ENCODE measurements at places on chromosomes 5 and 9.
A peak's percentile ranks its signal among the peaks of the same experiment; 100 is the strongest.

GRCh38 chr9:120854596-120855327 is 12.0 kb upstream of the PSMD5 start:
- no peak for DNase-seq

- no peak for DNase-seq
These were observed 185.0 kb downstream of the DIRAS2 start for GRCh38 chr9:90457386-90458190.

DNA sequence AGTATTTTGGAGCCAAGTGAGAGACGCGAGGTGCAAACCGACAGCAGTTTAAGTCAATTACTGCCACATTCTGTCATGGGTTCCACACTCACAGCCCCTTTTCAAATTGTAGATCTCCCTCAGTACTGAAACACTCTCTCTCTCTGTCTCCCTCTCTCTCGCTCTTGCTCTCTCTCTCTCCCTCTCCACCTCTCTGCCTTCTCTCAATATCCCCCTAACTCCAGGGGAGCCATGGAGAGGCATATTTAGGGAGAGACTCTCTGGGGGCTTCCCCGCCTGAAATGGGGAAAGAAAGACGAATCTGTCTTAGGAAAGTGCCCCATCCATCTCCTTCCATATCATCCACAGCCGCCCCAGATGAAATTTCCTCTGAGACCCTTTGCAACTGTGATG is 1.6 kb downstream of the BRINP1 start:
- no peak for DNase-seq

DNA sequence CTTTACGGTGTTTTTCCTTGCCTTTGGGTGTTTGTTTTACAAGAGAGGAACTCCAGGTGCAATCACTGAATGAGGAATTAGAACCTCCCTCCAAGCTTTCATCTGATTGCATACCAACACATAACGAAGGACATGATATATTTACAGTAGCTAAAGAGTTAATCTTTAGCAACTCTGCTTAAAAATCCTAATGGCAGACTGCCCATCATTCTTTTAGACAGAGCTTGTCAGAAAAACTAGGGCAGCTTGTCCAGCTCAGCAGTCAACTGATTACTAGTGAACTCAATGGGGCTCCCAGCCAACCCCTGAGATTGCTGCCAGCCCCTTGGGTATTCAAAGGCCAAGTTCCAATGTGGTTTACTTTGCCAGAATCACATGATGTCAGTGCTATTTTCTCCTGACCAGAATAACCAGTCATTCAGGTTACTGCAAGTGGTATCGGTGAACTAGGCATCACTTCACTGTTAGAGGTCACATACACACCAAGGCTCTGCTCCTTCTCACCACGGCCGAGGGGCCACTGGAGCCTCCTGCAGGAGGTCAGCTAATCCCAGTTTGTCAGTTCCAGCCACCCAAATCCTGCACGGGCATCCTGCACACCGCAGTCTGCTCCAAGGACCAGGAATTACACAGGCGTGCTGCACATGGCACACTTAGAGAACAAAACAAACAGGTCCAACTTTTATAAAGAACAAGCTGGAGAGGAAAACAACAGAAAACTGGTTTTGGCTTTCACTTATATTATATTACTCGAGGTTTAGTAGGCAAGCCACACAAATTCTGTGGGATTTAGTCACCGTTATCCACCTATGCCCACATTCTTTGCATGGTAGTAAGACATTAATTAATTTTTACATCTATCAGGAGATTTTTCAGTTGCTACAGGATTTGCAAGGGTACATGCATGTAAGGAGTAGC is 62.5 kb downstream of the NFIB start:
- peak; percentile 97 for DNase-seq

DNA sequence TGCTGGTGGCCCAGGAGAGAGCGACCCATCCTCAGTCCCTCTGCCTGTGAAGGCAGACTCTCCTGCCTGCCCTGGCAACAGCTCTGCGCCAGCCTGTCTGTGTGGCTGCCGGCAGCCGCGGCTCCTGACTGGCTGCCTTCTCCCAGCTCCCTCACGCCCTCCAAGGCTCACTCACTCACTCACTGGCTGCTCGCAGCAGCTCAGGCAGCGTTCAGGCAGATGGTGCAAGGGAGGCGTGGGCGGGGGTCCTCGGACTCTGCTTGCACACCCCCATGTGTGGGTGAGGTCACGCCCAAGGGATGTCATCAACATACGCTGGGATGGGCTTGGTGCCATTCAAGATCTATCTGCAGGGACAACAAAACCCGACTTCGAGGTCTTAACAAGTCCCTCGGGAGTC is 66.7 kb downstream of the DAB2IP start:
- DNase-seq: peak; percentile 52

DNA sequence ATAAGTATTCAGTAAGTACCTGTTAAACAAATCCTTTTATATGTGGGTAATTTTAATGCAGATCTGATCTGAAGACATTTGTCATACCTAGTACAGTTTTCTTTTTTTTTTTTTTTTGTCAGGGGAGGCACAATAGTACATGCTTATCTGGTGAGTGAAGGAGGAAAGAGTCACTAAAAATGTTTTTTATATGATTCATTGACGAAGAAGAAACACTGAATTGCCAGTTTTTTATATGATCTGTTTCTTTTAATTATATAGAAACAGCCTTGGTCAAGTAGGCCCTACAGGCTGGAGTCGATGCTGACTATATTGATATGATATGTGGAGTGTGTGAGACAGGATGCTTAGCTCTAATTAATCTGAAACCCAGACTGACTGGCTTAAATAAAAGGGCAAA is 315.2 kb downstream of the PSAT1 start:
- peak; percentile 47 for DNase-seq

DNA sequence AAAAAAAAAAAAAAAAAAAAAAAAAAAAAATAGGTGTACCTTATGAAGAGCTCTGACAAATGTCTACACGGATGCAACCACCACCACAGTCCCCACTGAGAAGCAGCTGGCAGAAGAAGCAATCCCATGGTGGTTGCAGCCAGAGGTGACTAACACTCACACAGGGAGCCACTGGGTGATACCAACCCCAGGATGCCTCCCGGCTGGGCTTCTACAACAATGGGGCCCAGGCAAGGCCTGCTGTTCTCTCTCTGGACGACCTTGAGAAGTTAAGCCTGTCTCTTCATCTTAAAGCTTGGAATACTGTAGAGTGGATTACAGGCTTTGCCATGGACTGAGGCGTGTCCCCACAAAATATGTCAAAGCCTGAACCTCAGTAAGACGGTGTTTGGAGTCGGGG is 104.1 kb downstream of the ROR2 start:
- DNase-seq: no peak

DNA sequence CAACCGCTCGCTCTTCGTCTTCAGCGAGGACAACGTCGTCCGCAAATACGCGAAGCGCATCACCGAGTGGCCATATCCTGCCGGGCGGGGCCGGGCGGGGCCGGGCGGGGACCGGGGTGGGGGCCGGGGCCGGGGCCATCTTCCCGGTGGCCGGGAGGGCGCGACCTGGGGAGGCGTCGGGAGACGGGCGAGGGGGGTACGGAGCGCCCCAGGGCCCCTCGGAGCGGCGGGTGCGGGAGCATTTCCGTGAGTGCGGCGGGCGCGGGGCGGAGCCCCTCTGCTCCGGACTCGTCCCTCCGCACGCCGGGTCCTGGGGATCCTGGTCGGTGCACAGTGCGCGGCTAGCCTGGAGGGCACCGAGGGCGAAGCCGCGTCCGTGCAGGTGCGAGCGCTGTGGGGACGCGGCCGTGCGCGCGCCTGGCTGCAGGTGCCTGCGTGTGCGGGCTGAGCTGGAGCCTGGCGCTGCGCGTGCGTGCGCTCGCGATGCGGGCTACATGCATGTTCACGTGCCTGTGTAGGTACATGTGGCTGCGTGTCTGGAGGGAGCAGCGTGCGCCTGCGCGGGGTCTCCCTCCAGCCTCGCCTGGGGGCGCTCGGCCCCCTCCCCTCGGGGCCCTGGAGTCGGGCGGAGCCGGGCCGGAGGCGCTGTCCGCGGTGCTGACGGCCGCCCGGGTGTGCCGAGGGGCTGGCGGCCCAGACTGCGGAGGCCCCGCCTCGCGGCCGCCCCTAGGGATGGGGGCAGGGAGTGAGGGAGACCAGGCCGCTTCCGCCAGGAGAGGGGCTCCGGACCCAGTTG is 762 bp downstream of the CACNA1B start:
- no peak for DNase-seq

DNA sequence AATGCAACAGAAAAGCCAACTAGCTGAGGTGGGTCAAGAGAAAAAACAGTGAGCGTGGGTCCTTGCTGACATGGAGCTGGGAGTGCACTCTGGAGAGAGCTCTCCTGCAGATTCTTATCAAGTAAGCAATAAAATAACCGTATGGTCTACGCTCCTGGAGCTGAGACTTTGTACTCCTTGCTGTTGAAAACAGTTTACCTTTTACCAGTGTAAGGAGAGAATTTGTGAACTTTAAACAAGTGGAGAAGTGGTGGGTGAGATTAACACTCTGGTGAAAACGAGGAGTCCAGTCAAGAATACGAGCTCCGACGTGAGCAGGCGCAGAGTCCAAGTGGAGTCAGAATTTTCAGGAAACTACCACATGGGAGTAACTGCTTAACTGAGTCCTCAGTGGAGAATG is 156.1 kb upstream of the ERCC6L2 start:
- DNase-seq: no peak

DNA sequence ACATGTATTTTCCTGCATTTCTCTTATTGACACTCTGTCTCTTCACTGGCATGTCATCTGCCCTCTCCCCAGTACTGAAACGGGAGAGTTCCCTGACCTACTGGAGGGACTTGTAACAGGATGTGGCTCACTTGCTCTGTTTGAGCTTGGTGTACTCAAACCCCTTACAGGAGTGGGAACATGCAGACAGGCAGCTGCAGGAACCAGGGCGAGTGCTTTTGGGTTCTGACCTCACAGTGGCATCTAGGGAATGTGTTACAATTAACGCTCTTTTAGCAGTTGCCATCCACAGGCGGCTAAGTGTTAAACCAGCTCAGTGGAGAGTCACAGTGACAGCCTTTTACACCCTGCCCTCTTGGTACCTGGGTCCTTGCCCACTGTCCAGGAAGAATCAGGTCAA is 300.3 kb upstream of the GRAMD2B start:
- peak; percentile 83 for DNase-seq

GRCh38 chr9:127980060-127980705 is 606 bp downstream of the EEIG1 start:
- DNase-seq: no peak

GRCh38 chr9:22169727-22170503 is 160.8 kb upstream of the CDKN2B start:
- DNase-seq: peak; percentile 50

GRCh38 chr5:110572729-110573128 is 153.7 kb downstream of the TMEM232 start:
- no peak for DNase-seq

DNA sequence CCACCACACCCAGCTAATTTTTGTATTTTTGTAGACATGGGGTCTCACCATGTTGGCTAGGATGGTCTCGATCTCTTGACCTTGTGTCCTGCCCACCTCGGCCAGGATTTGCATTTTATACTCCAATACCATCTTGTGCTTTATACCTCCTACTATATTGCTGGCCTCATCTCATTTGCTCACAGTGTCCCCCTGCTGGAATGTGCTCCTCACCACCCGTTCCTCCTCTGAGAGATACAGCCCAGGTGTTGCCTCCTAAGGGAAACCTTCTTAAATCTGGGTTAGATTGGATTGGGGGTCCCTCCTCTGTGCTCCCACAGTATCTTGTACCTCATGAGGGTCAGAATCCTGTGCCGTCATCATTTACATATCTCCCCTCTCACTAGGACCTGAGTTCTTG is 131.7 kb downstream of the PAPPA start:
- DNase-seq: no peak

DNA sequence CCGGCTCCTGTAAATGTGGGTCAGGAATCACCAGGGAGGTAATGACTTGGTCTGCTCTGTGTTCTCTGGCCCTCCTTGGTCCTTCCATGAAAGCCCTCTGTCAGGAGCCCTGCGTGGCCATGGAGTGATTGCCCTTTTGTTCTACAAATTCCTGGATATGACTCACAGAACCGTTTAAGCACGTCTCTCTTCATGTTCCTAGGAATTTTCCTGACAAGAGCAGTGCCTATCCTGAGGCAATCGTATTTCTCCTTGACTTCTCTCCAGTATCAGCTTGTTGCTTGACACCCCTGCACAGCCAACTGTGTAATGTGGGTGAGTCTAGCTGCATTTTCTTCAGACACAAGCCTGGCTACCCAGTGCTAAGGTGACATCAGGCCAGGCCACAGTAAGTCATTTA is 274.3 kb upstream of the ZNF462 start:
- DNase-seq: peak; percentile 97

DNA sequence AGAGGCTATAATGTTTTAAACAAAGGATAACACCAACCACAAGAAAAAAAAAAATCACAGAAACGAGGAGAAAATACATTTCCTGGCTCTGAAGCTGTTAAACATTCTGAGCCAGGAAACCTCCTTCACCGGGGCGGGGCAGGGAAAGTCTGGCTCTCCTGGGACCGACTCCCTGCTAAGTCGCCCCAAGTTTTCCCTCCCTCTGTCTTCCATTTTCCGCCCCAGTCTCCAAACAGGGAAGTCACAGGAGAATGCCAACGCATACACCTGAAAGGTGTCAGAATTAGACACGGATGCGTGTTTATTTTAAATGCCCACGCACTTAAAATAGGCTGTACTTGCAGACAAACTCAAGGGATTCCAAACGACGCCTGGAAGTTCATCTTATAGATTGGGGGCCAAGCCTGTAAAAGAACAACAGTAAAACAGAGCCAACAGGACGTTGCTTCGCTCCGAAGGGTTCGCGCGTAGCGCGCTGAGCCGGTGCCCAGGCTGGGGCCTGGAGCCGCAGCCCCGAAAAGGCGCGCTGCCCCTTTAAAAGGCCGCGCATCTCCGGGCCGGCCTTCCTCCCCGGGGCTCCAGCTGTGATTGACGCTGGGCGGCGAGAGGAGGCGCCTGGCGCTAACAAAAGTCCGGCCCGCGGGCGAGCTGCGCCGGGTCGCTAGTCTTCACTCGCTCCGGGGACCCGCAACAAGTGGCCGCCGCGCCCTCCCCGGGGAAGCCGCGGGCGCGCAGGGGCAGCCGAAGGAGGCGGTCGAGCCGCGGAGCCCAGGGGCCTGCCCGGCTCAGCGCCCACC is at the start of gene FBXL7:
TSS of gene FBXL7 (plus strand) at position 653 of the 797 bp plus-strand sequence.
- peak; percentile 52 for DNase-seq

DNA sequence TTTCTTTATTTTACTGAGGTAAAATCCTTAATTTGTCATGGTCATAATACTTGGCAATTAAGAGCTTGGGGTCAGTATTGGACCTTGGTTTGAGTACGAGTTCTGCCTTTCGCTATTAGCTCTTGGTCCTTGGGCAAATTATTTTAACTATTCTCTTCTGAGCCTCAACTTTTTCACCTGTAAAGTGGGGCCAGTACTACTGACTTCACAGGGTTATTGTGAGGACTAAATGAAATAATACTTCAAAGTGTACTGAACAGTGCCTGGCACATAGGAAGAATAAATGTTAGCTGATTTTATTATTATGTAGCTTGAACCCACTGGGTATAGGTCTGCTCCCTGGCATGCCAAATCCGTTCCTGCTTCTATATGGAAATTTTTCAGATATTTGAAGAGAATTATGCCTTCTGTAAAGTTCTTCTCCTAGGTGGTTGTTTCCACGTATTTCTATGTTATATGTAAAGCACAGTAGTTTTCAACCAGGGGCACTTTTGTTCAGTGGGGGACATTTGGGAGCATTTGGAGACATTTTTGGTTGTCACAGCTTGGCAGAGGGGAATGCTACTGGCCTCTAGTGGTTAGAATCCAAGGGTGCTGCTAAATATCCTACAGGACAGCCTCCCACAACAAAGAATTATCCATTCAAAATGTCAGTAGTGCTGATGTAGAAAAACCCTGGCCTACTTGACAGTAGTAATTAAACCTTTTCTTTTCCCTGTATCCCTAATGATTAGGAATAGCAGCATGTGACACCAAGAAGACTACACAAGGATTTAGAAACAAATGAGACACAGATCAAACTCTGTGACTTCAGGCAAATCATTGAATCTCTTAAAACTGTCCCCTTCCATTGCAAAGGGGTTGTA is 4.5 kb downstream of the RCL1 start:
- peak; percentile 57 for DNase-seq

All from bronchial epithelial cell (primary cell).